ENCODE measurements at places on chromosomes 3 and 15. TPM values are rescaled to one million over a fixed set of nuclear protein-coding genes. Genes with fewer than 3 reads are reported as not detected.

TMEM108 gene
- total RNA-seq: not detected

CSPG4 gene
- total RNA-seq: 0.32 TPM

CMTM7 gene
- total RNA-seq: 7.0 TPM

MYO5C gene
- total RNA-seq: 0.16 TPM

NR1I2 gene
- total RNA-seq: 0.08 TPM

C3orf52 gene
- total RNA-seq: 27.6 TPM

VGLL3 gene
- 17.1 TPM for total RNA-seq

ADGRG7 gene
- not detected for total RNA-seq

ZMYND10 gene
- not detected for total RNA-seq
